Hepatocyte (in vitro differentiated cells): ENCODE measurements at places on chromosomes 6 and 20. TPM values are rescaled to one million over a fixed set of nuclear protein-coding genes. Genes with fewer than 3 reads are reported as not detected.

Gene SAMD3
- total RNA-seq: 0.28 and 2.2 TPM in 2 replicates

Gene TRIM38
- total RNA-seq: 7.9 and 8.6 TPM in 2 replicates

Gene TREML1
- not detected in 2 replicates for total RNA-seq

Gene EFCAB8
- 0.53 TPM in 1 of 2 replicates, not detected in the other for total RNA-seq

Gene MOCS1
- total RNA-seq: 10.6 and 10.7 TPM in 2 replicates

Gene MROH8
- 1.9 and 3.9 TPM in 2 replicates for total RNA-seq

Gene TNF
- 0.63 TPM in 1 of 2 replicates, not detected in the other for total RNA-seq

Gene CST1
- 5.7 and 13.6 TPM in 2 replicates for total RNA-seq

Gene ASIP
- not detected in 2 replicates for total RNA-seq

Gene CCND3
- 79.3 and 96.8 TPM in 2 replicates for total RNA-seq

Gene POLR3F
- 7.7 and 10.8 TPM in 2 replicates for total RNA-seq

Gene MATN4
- 0.57 TPM in 1 of 2 replicates, not detected in the other for total RNA-seq

Gene NINL
- 23.2 and 27.1 TPM in 2 replicates for total RNA-seq

Gene HLA-DQA1
- total RNA-seq: not detected in 2 replicates

Gene MAD2L1BP
- 36.3 and 47.6 TPM in 2 replicates for total RNA-seq

Gene NUP153
- total RNA-seq: 29.5 and 31.1 TPM in 2 replicates

Gene NHLRC1
- total RNA-seq: 0.84 and 1.5 TPM in 2 replicates

Gene RBM24
- total RNA-seq: 0.97 and 2.3 TPM in 2 replicates

Gene PRDM1
- 19.1 and 19.3 TPM in 2 replicates for total RNA-seq

Gene CST9L
- not detected in 2 replicates for total RNA-seq

Gene SIRPB2
- not detected in 2 replicates for total RNA-seq

Gene DSP
- total RNA-seq: 123 and 156 TPM in 2 replicates

Gene RAB44
- total RNA-seq: not detected in 2 replicates

Gene NRSN1
- total RNA-seq: not detected in 2 replicates

Gene CLIC5
- total RNA-seq: 12.1 and 12.9 TPM in 2 replicates

Gene IPCEF1
- 0.80 and 0.84 TPM in 2 replicates for total RNA-seq

Gene CLPSL2
- not detected in 2 replicates for total RNA-seq

Gene ZNFX1
- 13.0 and 13.9 TPM in 2 replicates for total RNA-seq

Gene ZFP57
- not detected in 2 replicates for total RNA-seq

Gene SCRT2
- not detected in 2 replicates for total RNA-seq

Gene RIMS4
- total RNA-seq: 8.1 and 9.0 TPM in 2 replicates

Gene CHRNA4
- 0.12 TPM in 1 of 2 replicates, not detected in the other for total RNA-seq

Gene ENPP4
- total RNA-seq: 11.2 and 12.2 TPM in 2 replicates

Gene XRN2
- 73.7 and 79.1 TPM in 2 replicates for total RNA-seq

Gene EPPIN
- total RNA-seq: not detected in 2 replicates
